ENCODE measurements at places on chromosomes 13 and 19. TPM values are rescaled to one million over a fixed set of nuclear protein-coding genes. Genes with fewer than 3 reads are reported as not detected.

- DNase-seq: no peak
These were observed 763 bp downstream of the ZNF180 start for GRCh38 chr19:44499559-44499958.

DNA sequence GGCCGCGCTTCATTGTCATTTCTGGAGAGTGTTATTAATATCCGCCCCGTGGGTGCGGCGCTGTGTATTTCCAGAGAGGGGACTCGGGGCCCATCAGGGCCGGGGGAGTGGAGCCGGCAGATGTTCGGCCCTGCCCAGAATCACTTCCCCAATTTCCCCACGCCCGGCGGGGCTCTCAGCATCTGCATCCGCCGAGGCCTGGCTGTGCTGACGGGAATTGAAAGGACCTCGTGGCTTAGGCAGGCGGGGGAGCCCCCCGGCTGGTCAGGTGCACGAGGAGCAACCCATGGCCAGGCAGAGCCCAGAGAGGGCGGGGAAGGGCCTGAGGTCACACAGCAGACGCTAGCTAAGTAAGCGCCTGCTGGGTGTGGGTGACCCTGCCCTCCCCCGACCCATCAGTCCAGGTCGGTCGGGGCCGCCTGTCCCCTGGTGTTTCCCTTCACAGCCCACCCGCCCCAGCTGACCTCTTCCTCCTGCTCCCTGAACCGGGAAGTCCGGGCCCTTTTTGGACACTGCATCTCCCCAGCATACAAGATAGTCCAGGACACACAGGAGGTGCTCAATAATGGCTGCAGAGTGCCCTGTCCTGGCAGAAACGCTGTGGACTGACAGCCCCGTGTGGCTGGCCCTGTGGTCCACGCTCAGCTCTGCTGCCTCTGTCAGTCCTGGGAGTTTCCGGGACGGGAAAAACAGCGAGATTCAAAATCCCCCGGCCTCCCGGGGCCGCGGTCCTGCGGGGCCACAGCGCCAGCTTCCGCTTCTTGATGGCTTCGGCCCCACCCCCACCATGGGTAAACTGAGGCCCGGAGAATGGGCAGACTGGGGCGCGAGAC lies 22.1 kb downstream of the ARID3A start:
- DNase-seq: no peak

DNA sequence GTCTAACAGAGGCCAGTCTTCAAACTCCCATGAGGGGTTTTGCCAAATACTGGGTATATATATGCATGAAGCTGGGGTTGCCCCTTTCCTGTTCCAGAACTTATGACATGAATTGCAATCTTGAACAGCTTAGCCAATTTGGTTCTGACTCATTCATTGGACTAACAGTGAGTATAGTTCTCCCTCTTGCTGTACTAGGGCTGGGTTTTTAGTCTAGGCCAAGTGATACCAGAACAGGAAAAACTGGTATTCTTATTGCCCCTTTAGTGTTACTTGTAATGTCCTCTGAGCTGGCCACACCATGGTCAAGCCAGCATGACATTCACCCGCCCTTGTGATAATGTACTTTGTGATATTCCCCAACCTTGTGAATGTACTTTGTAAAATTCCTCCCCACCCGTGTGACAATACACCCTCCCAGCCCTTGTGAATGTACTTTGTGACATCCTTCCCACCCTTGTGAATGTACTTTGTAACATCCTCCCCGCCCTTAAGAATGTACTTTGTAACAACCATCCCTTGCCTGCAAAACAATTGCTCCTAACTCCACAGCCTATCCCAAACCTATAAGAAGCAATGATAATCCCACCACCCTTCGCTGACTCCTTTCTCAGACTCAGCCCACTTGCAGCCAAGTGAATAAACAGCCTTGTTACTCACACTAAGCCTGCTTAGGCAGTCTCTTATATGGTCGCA lies 26.9 kb downstream of the ZNF846 start:
- no peak for DNase-seq

Gene GPC6
- total RNA-seq: 34.9 TPM

DNA sequence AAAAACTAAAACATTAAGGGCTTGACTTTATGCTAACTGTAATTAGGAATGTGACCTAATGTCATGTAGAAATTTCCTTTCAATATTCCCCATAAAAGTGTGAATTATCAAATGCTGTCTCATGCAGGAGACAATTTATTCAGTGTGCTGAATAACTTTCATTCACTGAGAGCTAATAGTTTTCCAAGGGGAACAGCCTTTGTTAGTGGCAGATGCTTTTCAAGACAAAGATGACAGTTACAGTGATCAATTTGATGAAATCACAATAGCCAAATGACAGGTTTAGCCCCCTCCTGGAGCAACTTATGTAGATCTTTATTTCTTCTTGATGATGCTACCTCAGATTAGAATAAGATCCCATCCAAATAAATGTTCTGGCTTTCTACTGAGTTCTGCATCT lies 275.5 kb downstream of the ITGBL1 start:
- DNase-seq: no peak

GRCh38 chr13:111270126-111270525 lies 50.3 kb upstream of the TEX29 start:
- DNase-seq: no peak

DNA sequence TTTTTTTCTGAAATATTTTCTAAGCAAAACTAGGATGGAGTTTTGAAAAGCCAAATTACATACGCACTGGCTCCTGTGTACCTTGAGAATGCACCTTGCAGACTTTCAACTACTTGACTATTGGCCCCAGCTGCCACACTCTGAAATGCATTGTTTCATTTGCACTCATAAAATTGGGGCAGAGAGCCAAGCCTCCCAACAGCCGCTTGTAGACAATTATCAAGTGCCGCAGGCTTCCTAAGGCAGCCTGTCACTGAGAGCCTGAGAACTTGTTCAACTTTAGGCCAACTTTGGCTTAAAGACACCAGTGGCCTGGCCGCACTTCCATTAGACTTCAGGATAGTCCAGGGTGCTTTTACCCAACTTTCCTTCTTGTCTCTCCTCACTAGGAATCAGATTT lies 115.7 kb upstream of the STARD13 start:
- DNase-seq: no peak

Gene TNFSF13B
- total RNA-seq: 11.2 TPM

DNA sequence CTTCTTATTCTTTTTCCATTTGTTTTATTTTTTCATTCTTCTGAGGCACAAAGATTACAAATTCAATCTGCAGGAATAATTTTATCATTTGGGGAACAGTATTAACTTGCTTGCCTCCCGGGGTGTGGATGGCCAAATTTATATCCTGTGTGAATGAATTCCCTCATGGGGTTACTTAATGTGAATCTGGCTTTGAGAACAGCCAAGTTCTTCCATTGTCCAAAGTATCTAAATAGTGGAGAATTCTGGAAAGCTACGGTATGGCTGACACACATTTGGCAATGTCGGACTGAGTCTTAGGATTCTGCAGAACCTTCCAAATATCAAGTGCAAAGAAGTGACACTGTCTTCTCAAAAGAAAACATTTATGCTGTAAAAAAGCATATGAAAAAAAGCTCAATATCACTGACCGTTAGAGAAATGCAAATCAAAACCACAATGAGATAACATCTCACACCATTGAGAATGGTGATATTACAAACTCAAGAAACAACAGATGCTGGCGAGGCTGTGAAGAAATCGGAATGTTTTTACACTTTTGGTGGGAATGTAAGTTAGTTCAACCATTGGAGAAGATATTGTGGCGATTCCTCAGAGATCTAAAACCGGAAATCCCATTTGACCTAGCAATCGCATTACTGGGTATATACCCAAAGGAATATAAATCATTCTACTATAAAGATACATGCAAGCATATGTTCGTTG lies 620.2 kb downstream of the EFNB2 start:
- DNase-seq: no peak

GRCh38 chr19:7857727-7858108 lies 16.5 kb downstream of the PRR36 start:
- no peak for DNase-seq

DNA sequence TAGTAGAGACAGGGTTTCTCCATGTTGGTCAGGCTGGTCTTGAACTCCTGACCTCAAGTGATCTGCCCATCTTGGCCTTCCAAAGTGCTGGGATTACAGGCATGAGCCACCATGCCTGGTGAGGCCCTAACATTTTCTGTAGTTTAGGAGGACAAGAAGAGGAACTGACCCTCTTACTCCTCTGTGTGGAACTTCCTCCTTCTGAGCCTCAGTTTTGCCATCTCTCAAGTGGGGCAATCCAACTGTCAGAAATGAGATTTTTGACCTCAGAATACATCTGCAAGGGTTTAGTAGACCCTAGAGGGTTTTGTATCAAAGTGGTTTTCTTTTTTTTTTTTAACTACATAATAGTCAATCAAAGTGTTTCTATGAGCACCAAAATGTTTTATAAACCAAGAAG lies 2.4 kb downstream of the DKKL1 start:
- no peak for DNase-seq

Gene STOML3
- not detected for total RNA-seq

- no peak for DNase-seq
These were observed 1.1 kb downstream of the GALP start for GRCh38 chr19:56176881-56177280.

GRCh38 chr19:10295305-10295846 lies 5.6 kb downstream of the ICAM5 start:
- no peak for DNase-seq

DNA sequence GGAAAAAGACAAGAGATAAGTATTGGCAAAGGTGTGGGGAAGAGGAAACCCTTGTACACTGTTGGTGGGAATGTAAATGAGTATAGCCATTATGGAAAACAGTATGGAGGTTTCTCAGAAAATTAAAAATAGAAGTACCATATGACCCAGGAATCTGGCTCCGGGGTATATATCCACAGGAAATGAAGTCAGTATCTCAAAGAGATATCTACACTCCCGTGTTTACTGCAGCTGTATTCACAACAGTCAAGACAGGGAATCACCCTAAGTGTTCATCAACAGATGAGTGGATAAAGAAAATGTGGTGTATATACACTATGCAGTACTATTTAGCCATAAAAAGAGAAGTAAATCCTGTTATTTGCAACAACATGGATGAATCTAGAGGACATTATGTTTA lies 13.5 kb downstream of the KCTD12 start:
- DNase-seq: no peak

DNA sequence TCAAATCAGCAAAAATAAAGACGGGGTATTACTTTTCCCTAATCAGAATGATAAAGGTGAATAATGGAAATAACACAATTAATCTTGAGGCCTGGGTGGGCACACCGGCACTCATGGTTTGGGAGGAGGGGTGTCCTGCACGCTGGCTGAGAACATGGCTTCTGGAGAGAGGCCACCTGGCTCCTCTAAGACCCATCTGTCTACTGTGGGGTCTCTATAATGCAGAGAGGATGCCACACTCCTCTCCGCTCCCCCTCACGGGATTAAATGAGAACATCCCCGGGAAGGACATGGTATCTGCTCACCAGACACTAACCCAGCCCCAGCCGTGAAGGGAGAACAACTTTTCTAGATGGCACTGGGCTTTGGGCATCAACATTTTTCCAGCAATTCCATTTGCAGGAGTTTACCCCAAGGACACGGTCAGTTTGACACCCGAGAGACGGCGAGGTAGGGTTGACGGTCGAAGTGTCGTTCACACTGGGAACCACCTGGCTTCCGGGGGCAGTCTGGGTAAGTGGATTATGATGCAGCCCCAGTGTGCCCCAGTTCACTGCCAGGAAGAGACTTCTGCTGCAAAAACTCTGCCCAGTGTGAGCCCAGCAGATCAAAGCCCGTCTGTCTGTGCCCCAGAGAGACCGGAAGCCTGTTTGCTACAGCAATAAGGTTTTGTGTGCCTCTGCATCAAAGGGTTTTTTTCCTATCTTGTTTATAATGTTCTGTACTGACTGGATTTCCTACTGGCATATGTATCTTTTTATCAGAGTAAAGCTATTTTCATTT lies 56.6 kb downstream of the CEBPG start:
- DNase-seq: no peak

GRCh38 chr13:101292711-101293110 lies 123.6 kb downstream of the NALCN start:
- DNase-seq: no peak

GRCh38 chr13:98706446-98707110 lies 45.9 kb downstream of the SLC15A1 start:
- DNase-seq: no peak

DNA sequence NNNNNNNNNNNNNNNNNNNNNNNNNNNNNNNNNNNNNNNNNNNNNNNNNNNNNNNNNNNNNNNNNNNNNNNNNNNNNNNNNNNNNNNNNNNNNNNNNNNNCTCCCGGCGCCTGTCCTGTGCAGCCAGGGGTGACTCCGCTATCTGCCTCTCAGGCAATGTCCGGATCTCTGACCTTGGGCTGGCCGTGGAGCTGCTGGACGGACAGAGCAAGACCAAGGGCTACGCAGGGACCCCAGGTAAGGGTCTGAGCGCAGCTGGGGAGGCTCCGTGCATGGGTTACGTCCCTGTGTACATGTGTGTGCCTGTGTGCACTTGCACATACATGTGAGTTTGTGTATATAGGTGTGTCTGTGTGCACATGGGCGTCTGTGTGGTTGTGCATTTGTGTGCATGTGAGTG lies 36.1 kb upstream of the TMEM255B start:
- DNase-seq: no peak

GRCh38 chr13:27635266-27635665 lies 13.6 kb downstream of the POLR1D start:
- no peak for DNase-seq

DNA sequence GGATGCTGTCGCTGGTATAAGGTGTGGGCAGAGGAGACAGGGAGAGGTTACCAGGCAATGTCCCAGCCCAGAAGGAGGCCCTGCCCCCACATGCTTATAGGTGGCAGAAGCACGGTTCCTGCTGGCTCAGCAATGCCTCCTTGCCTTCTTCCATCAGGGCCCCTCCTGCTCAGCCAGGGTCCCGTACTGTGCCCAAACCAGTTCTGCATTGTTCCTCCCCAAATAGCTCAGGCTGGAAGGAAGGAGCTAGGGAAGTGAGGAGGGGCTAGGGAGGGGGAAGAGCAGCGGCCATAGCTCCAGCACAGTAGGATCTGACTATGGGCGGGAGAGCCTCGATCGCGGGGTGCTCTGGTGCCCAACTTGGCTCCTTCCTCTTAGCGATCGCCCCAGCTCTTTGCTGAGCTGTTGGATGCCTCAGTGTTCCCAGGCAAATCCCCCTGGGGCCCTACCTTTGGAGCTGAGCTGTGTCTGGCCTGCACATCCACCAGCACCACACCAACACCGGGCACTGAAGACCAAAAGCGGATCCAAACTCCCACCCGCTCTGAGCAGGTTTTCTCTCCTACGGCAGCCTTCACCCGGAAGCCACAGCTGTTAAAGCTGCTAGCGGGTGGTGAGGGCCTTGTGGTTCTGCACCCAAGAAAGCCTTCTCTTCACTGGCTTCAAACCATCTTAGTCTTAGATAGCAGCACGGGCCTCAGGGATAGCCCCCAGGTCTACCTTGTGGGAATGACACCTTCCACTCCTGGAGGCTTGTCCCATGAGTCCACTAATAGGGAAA lies 32.1 kb upstream of the PEPD start:
- no peak for DNase-seq

GRCh38 chr13:66102864-66103263 lies 1127.3 kb downstream of the PCDH9 start:
- no peak for DNase-seq

GRCh38 chr13:36130552-36131221 lies 495 bp downstream of the DCLK1 start:
- DNase-seq: no peak

Gene ZNF575
- not detected for total RNA-seq

GRCh38 chr13:33106656-33107360 lies 90.6 kb downstream of the KL start:
- no peak for DNase-seq
